ENCODE measurements at places on chromosomes 4 and X.

GRCh38 chr4:62460329-62460728 lies 1260.2 kb downstream of the ADGRL3 start:
- DNase-seq: no peak

DNA sequence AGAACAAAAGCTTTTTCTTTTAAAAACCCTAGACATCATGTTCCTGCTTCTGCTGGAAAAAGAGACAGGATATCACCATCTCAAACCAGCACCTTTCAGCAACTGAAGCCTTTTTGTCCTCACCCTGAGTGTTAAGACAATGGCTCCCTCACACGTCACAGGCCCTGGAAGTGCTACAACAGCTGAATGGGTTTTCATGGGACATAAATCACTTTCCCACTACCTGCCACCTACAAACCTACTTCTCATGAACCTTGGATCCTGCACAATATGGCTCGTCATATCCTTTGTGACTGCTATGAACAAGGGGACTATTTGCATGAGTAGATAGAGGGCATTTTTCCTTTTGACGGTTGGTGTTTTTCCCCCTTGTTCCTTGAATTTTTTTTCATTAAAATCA lies 93.6 kb downstream of the TSPAN5 start:
- no peak for DNase-seq

GRCh38 chrX:102624105-102624504 lies 24.8 kb downstream of the ARMCX5 start:
- DNase-seq: no peak

- no peak for DNase-seq
These were observed 5.7 kb downstream of the RAB40A start for GRCh38 chrX:103513476-103514108.

- DNase-seq: no peak
These were observed 253.5 kb downstream of the PCDH10 start for GRCh38 chr4:133402616-133403015.

DNA sequence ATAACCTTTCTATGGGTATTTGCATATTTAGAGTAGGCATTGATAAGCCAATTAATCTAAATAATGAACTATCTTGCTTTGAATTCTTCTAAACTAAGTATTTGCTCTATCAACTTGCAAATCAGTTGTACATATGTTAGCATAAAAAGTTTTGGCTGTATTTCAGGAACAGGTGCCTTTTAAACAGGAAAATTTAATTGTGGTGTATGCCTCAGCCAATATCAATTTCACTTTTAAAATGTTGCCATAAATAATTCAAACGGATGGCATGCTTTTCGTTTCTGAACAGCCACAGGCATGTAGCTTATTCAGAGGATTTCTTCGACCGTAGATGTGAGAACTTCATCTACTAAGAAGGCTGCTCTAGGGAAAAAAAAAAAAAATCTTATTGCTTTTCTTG lies 99.9 kb downstream of the DCLK2 start:
- DNase-seq: no peak

DNA sequence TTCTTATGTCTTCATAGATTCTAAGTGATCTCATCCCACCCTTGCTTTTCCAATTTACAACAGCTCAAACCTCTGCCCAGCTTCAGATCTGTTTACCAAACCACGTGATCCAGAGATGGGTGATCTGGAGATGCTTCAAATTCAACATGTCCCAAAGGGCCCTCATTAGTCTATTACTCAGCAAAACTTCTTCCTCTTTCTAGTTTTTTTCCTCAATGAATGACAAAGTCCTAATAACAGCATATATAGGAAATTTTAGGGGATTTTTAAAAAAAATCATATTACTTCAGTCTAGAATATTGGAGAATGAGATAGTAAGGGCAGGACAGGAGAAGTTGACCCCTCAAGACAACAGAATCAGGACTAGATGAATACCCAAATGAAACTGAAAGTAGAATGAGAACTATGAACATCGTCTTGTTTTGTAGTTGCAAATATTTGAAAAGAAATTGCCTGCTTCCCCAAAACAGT lies 127.1 kb downstream of the CFAP299 start:
- DNase-seq: no peak

DNA sequence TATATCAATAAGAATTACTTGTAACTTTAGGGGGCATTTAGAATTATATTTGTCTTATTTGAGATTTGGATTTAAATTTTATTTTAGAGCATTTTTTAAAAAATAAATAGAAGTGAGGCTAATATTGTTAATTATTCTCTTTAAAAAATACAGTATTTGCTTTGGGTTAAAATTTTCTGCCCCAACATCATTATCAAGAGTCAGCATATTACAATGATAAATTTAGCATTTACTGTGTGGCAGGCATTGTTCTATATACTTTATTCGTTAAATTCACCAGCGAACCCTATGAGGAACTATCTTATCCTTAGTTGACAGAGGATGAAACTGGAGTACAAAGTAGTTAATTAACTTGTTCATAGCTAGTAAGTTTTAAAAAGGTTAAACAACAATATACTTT lies 34.0 kb downstream of the UBE2K start:
- no peak for DNase-seq

- no peak for DNase-seq
These were observed 44.0 kb downstream of the MGST2 start for GRCh38 chr4:139709660-139710059.

- DNase-seq: no peak
These were observed 66.5 kb downstream of the AR start for GRCh38 chrX:67610282-67610681.
